Central memory CD8-positive, alpha-beta T cell (primary cell): ENCODE measurements at places on chromosomes 12 and 14.

GRCh38 chr14:73842851-73843250 is 8.8 kb upstream of the PTGR2 start:
- DNase-seq, result no peak

DNA sequence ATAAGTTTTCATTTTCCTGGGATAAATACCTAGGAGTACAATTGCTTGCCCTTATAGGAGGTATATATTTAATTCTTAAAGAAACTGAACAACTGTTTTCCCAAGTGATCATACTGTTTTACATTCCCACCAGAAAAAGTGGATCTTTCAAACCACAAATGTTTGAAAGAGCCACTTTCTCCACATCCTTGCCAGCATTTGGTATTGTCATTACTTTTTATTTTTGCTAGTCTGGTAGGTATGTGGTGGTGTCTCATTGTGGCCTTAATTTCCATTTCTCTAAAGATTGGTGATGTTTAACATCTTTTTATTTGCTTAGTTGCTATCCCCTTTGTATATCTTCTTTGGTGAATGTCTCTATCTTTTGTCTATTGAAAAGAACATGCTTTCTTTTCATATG is 50.6 kb downstream of the CCDC91 start:
- no peak for DNase-seq

DNA sequence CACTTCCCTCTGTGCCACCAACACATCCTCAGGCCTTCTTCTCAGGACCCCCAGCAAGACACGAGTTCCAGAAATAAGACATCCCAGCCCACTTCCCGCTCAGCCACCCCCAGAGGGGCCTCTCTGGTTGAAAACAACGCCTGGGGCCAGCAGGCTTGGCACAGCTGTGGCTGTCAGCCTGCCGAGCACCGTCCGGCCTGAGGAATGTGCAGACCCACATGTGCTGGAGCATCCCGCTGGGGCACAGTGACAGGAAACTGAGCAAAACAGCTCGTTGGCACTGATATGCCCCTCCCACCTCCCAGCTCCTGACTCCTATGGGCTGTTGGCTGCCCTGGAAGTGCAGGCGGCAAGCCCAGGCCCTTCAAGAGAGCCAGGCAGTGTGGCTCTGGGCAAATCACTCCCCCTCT is 1.4 kb downstream of the SYNE3 start:
- no peak for DNase-seq

- DNase-seq, result no peak
Observed at GRCh38 chr14:91344096-91344495, 73.5 kb downstream of the CCDC88C start.

- no peak for DNase-seq
Observed at GRCh38 chr12:130696379-130697100, 19.6 kb downstream of the RIMBP2 start.

DNA sequence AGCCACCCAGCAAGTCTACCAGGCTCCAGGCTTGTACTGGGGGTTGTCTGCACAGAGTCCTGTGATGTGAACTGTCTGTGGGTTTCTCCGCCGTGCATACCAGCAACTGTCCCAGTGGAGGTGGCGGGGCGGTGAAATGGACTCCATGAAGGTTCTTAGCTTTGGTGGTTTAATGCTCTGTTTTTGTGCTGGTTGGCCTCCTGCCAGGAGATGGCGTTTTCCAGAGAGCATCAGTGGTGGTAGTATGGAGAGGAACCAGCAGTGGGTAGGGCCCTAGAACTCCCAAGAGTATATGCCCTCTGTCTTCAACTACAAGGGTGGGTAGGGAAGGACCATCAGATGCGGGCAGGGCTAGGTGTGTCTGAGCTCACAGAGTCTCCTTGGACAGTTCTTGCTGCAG is 303.8 kb downstream of the TMEM121 start:
- DNase-seq, result no peak
